ENCODE measurements at places on chromosomes 2 and 18.

DNA sequence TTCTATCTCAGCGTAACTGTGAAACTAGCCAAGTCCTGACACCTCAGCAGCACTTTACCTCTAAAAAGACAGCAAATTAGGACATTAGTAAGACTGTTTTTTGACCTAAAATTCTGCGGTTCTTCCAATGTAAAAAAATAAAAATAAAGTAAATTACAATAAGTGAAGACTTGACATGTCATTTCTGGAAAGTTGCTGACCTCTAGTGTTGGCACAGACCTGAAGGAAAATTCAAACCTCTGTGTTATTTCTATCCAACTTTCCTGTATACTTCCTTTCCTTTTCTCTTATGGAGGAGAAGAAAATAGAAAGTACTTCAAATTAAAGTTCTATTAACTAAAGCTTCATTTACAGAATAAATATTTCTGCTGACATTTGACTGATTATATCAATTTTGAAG, 110.6 kb downstream of the TMEM182 start:
- no peak for DNase-seq

- DNase-seq = no peak
Observed at GRCh38 chr2:156003780-156004179, 328.7 kb downstream of the NR4A2 start.

DNA sequence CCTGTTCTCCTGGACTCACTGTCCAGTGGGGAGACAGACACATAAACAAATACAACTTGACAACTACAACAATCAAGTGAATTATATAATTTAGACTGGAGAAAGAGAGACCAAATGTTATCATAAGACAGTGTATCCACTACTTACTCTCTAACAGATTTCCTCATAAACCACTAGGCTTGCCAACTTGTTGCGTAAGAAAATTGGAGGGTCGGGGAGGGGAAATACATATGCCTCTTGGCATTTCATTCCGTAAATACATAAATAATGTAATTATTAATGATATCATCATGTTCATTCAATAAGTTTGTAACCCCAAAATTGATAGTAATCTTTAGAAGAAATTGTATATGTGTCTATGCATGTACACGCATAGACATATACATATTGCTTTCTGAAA, 14.9 kb downstream of the RAB6D start:
- DNase-seq = no peak

- DNase-seq = no peak
Observed at GRCh38 chr18:28884304-28884703, 707.4 kb upstream of the CDH2 start.

GRCh38 chr18:74116633-74117554, 30.7 kb downstream of the FBXO15 start:
- no peak for DNase-seq

DNA sequence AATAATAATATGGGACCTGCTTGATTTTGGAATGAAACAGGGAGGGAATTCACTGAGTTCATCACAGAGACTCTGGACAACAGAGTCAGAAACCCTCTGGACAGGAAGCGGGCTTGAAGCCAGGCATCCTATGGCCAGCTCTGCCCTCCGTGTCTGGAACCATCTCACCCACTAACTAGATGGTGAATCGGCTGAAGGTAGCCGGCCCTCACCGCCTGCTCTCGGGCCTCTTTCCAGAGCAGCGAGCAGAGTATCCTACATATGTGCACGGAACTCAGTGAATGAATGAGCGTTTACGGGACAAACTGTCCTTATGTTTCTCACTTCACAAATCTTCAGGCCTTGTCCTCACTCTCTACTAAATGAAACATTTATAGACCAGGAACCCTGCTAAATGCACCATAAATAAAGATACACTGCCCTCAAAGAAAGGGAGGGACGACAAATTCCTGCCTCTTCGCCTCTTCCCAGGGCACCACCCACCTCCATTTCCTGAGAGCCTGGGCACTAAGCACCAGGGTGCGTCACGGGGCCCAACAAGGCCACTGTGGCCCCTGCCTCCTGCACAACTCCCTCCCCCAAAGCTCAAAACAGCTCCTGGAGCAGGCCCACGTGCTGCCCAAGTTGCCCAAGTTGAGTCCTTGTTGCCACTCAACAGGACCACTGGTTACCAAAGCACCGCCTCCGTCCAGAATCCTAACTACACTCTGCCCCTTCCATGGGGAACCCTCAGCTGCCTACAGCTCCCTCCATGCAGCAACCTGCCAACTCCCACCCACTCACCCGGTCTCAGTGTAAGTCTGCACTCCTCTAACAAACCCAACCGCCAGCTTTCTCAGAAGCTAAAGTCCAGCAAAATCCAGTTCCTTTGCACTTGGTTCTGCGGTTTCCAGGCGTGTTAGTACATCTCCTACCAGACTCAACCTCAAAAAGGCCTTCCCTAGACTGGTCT, 1.7 kb downstream of the TBC1D8 start:
- DNase-seq = no peak

- DNase-seq = peak; percentile 30
Observed at GRCh38 chr18:48896875-48897511, 53.8 kb downstream of the SMAD7 start.

Measured in stimulated activated CD4-positive, alpha-beta T cell treated with anti-CD3 and anti-CD28 coated beads, Interleukin-2, amount 100 ng/mL, for 24 hours (primary cell).